ENCODE measurements at places on chromosomes 6 and 20.

DNA sequence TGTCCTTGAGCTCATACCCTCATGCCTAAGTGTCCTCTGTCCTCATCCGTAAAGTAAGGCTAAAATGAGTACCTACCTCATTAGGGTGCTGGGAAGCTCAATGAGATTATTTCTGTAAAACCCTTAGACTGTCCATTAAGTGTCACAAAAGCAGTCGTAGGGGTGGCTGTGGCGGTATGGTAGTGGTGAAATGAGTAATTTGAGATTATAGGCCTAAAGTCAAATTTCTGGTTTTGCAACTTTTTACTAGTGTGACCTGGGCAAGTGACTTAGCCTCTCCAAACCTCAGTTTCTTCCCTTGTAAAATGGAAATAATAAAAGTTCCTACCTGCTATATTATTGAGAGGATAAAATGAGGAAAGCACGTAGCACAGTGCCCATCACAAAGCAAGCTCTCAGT, 148.2 kb upstream of the AKAP12 start:
- no peak for DNase-seq

DNA sequence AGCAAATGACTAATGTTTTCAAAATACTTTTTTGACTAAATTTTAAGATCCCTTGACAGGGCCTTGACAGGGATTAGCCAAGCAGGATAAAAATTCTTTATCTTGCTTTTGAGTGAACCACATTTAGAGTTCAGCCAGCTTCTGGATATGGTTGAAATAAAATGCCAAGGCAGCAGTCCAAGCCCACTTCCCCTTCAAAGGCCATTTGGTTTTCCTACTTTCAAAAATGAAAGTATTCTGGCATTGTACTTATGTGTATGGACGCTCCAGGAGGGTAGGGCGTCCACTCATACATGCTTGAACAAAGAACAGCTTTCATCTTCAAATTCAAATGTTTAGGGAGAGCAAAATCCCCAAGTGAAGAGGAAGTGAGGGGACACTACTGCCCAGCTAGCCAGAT, 82.3 kb upstream of the BCLAF1 start:
- no peak for DNase-seq

- DNase-seq = no peak
These were observed 178.0 kb downstream of the ATXN1 start for GRCh38 chr6:16583144-16583762.

DNA sequence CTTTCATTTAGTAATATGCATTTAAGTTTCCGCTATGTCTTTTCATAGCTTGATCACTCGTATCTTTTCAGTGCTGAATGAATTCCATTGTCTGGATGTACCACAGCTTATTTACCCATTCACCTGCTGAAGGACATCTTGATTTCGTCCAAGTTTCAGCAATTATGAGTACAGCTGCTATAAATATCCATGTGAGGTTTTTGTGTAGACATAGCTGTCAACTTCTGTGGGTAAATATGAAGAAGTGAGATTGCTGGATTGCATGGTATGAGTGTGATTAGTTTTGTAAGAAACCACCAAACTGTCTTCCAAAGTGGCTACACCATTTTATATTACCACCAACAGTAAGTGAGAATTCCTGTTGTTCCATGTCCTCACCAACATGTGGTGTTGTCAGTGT, 79.2 kb upstream of the STMND1 start:
- DNase-seq = no peak

DNA sequence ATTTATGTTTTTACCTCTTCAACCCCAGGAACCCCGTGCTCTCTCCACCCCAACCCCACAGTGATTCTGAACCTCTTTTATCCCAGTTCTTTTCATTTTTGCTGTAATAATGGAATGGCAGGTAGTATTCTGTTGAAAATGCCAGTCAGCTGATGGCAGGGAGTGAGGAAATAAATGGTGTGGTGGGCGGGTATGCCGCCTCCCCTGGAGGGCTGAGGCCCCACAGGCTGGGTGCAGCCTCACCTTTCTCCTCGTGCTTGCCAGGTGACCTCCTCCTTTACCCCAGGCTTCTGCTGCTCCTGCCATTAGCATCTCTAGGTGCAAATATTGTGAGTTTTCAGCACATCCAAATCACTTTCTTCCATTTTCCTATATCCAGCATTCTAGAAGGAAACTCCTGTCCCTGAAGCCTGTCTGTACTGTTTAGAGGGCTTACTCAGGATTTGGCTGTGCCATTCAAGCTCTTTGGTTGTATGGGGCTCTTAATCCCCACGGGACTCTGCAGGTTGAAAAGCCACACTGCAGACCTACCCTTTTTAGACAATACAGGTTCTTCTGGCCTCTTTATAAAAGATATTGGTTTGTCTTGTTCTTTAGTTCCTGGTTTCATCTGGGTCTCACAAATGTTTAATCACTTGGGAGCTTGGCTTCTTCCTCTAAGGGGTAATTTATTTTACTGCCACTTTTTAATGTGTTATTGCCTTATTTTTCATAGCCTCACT, 201.8 kb downstream of the JARID2 start:
- DNase-seq = no peak

Measured in fibroblast of skin of right quadriceps (primary cell).